ENCODE measurements at places on chromosomes 11 and 22. TPM values are rescaled to one million over a fixed set of nuclear protein-coding genes. Genes with fewer than 3 reads are reported as not detected.

SMC1B gene
- not detected for total RNA-seq

NLRP10 gene
- total RNA-seq: not detected

KDELR3 gene
- total RNA-seq: 4.4 TPM

APOL3 gene
- total RNA-seq: 31.7 TPM

PANX3 gene
- total RNA-seq: not detected

LAYN gene
- total RNA-seq: 3.7 TPM

CD151 gene
- 462 TPM for total RNA-seq

SHANK3 gene
- 22.2 TPM for total RNA-seq

TSGA10IP gene
- not detected for total RNA-seq
